ENCODE measurements at places on chromosomes 6 and 20. TPM values are rescaled to one million over a fixed set of nuclear protein-coding genes. Genes with fewer than 3 reads are reported as not detected.

DNA sequence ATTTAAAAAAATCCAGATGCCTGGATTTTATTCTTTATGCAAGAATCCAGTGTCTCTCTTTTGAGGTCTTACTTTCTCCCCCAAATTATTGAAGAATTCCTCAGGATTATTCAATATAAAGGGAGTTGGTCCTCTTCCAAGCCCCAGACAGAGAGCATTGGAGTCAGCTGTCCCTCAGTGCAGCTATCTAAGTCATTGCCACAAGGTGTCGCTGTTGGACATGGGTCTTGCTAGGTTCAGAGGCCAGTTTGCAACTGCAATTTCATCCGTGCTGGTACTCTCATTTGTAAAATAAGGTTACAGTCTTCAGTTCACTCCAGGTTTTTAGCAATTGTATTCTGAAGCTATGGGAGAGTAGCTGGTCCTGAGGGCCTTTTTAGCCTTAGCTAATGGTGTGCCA, 27.8 kb downstream of the CCN2 start:
- peak; percentile 78 for DNase-seq

- no peak for DNase-seq
These were observed 619.0 kb downstream of the DOK5 start for GRCh38 chr20:55094353-55094861.

Gene MLN
- total RNA-seq, result not detected

Gene TINAG
- total RNA-seq, result not detected

Gene GRIK2
- 0.34 TPM for total RNA-seq

Data from dermis blood vessel endothelial cell (primary cell).